ENCODE measurements at places on chromosomes 6 and 20. TPM values are rescaled to one million over a fixed set of nuclear protein-coding genes. Genes with fewer than 3 reads are reported as not detected.

Gene RBPJL
- total RNA-seq: not detected

Gene RAB23
- 2.7 TPM for total RNA-seq

- no peaks in the 10 kb centered on the region for H3K27me3 ChIP-seq
- H3K4me1 ChIP-seq: peaks cover 16% of the 10 kb centered on the region
- DNase-seq: no peak
These were observed 16.7 kb downstream of the HSPA12B start for GRCh38 chr20:3749087-3749688.

GRCh38 chr6:73078333-73078862, 146.9 kb downstream of the KHDC1L start:
- no peaks in the 10 kb centered on the region for H3K36me3 ChIP-seq
- H3K4me3 ChIP-seq: no peak overlapping the region
- no peaks in the 10 kb centered on the region for H3K4me1 ChIP-seq
- H3K27ac ChIP-seq: no peak overlapping the region
- DNase-seq: no peak
- no peaks in the 10 kb centered on the region for H3K27me3 ChIP-seq

Data from natural killer cell treated with Interleukin-12 subunit alpha and Interleukin-12 subunit beta and Interleukin-15 and Interleukin-18, amount 100 ng/mL, for 72 hours (primary cell).